Fibroblast of skin of right biceps (primary cell): ENCODE measurements at places on chromosomes 6 and 20.

GRCh38 chr6:121142093-121142492 is 192.2 kb downstream of the TBC1D32 start:
- no peak for DNase-seq

DNA sequence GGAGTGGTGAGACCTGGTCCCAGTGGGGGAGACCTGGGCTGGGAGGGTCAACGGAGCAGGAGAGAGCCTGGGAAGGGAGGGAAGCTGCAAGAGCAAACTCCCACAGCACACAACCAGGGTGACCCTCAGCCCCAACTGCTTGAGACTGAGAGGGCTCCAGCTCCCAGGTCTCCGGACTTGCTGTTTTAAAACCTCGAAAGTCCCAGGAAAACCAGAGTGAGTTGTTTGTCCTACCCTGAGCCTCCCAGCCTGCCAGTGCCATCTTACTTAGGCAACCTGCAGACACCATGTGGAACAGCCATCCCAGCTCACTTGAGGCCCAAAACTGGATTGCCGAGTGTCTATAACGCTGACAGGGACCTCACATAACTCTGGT is 4.8 kb upstream of the NTSR1 start:
- no peak for DNase-seq

DNA sequence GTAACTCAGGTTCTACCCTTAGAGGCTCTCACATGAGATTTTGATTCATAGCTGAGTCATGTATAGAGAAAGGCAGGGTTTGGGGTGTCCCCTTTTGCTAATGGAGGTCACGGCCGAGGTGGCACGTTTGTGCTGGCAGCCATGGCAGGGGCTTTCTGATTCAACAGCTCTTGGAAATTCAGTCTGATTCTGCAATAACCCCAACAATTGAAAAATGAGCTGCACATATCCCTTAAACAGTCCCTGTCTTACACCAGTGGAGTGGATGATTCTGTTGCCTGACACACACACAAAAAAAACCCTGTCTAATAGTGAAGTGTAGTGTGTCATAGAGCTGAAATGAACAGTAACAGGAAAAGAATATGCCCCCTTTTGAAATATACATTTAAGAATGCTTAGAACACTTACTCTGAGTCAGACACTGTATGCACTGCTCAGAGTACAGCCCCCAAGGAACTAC is 40.4 kb upstream of the ARG1 start:
- DNase-seq = no peak

DNA sequence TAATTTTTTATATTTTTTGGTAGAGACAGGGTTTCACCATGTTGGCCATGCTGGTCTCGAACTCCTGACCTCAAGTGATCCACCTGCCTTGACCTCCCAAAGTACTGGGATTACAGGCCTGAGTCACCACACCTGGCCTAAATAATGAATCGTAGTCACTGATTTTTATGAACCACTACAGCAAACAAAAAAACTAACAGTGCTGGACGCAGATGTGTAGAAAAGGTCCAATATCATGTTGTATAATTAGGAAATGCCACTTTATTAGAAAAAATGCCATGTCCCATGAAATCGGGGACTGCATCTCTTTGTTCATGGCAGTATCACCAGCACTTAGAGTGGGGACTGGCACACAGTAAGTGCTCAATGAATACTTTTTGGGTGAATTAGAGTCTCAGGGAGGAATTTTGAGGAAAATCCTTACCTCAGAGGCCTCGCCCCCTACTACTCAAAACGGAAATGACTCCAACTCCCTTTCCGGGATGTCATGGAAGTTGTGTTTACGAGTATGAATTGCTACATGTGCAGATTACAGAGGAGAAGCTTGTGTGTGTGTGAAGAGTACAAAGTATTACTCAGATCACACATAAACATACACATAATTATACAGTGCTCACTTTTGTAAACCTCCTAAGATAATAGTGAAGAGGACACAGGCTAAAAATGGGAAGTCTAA is 43.6 kb upstream of the FAM50B start:
- DNase-seq = peak; percentile 67

- DNase-seq = peak; percentile 7
Measured at GRCh38 chr6:91462241-91462640, 875.4 kb upstream of the MAP3K7 start.

GRCh38 chr6:163494279-163494727 is 79.8 kb downstream of the QKI start:
- DNase-seq = peak; percentile 30

DNA sequence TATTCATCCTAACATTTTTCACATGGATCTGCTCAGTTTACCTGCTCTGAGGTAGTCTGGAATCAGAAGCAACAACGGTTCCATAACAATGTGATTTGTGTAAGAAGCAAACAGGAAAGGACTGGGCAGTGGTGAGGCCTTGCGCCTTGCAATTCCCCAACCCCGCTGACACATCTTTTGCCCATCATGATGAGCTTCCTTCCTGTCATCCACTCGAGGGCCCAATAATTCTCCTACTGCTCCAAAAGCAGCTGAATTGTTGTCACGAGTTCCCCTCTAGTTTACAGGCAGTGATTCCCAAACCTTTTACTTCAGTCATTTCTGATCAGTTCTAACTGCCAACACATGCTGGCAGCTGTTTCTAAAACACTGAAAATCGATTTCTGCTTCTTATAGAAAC is 22.9 kb downstream of the STX7 start:
- DNase-seq = peak; percentile 31

GRCh38 chr6:20706238-20706938 is 172.1 kb downstream of the CDKAL1 start:
- peak; percentile 38 for DNase-seq

DNA sequence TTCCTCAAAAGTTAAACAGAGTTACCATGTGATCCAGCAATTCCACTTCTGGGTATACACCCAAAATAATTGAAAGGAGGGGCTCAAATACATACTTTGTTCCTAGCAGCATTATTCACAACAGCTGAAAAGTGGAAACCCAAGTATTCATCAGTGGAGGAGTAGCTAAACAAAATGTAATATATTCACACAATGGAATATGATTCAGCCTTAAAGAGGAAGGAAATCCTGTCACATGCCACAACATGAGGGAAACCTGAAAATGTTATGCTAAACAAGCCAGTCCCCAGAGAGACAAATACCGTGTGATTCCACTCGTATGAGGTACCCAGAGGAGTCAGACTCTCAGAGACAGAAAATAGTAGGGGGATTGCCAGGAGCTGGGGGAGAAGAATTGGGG is 44.5 kb downstream of the PXDC1 start:
- DNase-seq = no peak

- DNase-seq = peak; percentile 82
Measured at GRCh38 chr6:6006428-6007365, at the start of gene NRN1. TSS of gene NRN1 (minus strand) at chr6:6006925. CDS start at chr6:6006749, 176 bp downstream.

GRCh38 chr6:87913974-87914373 is 133.7 kb upstream of the SPACA1 start:
- no peak for DNase-seq

DNA sequence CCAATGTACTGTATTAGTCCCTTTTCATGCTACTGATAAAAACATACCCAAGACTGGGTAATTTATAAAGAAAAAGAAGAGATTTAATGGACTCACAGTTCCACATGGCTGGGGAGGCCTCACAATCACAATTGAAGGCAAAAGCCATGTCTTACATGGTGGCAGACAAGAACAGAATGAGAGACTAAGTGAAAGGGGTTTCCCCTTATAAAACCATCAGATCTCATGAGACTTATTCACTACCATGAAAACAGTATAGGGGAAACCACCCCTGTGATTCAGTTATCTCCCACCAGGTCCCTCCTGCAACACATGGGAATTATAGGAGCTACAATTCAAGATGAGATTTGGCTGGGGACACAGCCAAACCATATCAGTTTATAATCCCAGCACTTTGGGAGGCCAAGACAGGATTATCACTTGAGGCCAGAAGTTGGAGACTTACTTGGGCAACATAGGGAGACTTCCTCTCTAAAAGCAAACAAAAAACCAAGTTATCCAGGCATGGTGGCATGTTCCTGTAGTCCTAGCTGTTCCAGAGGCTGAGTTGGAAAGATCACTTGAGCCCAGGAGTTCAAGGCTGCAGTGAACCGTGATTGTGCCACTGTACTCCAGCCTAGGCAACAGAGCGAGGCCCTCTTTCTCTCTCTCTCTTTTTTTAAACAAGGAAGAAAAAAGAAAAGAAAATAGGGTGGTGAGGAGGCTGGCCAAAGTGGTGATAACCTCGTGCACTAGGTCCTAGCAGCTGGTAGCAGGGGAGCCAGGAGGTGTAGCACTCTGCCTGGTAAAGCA is 22.9 kb upstream of the DDR1 start:
- DNase-seq = no peak

DNA sequence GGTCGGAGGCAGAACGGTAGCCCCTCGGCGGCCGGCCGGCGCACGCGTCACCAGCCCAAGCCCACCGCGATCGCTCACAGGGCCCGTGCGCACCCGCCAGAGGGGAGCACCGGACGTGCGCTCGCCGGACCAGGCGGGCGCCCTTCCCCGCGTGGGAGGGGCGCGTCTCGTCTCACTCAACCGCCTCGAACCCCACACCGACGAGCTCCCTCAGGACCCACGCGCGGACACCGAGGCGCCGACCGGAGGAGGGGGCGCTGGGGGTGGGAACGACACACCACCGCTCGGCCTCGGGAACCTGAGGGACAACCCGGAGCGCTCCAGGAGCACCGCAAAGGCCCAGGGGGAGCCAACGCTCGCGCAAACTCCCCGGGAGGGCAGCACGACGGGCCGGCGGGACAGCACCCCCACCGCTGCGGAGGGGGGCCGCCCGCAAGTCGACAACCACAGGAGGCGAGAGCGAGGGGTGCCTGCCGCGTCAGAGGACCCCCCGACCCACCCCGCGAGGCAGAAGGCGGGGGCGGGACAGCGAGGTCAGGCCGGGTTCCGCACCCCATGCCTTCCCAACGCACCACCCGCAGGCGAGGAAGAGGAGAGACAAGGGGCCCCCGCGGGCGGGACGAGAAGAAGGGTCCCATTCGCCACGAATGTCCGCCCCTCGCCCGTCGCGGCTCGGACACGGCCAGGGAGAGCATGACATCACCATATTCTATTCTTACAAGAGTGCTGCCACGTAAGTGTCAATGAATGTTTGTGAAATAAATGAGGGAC is 512.7 kb upstream of the ZNF337 start:
- peak; percentile 22 for DNase-seq

GRCh38 chr20:45246109-45246508 is 8.3 kb downstream of the SLPI start:
- DNase-seq = no peak
